Left colon (tissue), 2 donors: ENCODE measurements at places on chromosomes 12 and 14. TPM values are rescaled to one million over a fixed set of nuclear protein-coding genes. Genes with fewer than 3 reads are reported as not detected.

DNA sequence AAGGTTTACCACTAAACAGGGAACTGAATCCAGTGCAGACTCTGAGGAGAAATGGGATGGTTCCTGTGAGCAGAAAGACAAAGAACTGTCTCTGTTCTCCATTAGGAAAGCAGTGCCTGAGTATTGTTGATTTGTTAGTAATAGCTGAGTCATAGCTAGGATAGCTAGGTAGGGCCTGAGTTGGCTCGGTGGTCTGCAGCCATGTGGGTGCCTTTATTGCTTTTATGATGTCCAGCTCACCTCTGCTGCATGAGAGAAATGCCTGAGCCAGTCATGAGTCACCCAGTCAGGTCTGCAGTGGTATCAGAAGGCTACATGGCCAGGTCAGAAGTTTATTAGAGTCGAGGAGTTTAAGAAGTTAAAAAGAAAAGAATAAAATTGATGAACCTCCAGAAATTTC is 24.2 kb downstream of the TRHDE start:
- DNase-seq, result no peak

DNA sequence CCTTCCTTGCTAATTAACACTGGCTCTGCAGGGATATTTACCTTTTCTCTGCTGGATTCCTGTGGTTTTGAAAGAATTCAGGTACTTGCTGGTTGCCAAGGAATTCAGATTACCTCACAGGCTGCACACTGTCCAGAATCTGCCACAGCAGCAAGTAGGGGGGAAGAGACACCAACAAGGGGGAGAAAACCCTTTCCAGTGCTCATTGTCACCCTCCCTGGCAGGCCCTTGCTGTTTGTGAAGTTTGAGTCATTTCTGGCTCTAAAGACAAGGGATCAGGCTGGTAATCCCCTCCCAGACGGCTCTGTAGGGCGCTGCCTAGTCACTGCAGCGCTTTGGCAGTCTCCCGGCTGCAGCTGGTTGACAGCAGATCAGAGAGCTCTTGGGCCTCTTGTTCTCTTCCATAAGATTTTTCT is 50.8 kb downstream of the TTLL5 start:
- DNase-seq, result peak; percentile 44

SART3 gene
- total RNA-seq, result 43.9 TPM

RNU4-1 gene
- total RNA-seq, result 2,662 TPM

- DNase-seq, result no peak
These were observed 418.9 kb downstream of the ZFP36L1 start for GRCh38 chr14:68373847-68374444.

AMDHD1 gene
- 0.47 TPM for total RNA-seq

DNA sequence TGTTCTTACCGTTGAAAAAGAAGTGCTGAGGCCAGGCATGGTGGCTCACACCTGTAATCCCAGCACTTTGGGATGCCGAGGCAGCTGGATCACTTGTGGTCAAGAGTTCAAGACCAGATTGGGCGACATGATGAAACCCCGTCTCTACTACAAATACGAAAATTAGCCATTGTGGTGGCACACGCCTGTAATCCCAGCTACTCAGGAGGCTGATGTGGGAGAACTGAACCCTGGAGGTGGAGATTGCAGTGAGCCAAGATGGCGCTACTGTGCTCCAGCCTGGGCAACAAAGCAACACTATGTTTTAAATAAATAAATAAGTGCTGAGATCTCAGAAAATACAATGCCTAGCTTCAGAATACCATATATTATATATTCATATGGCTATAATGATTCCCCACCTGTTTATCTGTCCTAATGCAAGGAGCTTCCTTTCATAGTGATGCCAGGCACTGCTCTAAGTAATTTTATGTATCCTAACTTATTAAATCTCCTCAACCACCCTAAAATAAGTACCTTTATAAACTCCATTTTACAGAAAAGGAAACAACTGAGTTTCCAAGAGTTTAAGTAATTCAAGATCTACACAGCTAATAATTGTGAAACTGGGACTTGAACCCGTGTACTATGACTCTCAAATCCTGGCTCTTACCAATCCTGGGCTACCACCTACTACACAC is 7.3 kb downstream of the PHLDA1 start:
- DNase-seq, result no peak

- no peak for DNase-seq
These were observed 887.0 kb downstream of the TMTC2 start for GRCh38 chr12:83573671-83574070.

DNA sequence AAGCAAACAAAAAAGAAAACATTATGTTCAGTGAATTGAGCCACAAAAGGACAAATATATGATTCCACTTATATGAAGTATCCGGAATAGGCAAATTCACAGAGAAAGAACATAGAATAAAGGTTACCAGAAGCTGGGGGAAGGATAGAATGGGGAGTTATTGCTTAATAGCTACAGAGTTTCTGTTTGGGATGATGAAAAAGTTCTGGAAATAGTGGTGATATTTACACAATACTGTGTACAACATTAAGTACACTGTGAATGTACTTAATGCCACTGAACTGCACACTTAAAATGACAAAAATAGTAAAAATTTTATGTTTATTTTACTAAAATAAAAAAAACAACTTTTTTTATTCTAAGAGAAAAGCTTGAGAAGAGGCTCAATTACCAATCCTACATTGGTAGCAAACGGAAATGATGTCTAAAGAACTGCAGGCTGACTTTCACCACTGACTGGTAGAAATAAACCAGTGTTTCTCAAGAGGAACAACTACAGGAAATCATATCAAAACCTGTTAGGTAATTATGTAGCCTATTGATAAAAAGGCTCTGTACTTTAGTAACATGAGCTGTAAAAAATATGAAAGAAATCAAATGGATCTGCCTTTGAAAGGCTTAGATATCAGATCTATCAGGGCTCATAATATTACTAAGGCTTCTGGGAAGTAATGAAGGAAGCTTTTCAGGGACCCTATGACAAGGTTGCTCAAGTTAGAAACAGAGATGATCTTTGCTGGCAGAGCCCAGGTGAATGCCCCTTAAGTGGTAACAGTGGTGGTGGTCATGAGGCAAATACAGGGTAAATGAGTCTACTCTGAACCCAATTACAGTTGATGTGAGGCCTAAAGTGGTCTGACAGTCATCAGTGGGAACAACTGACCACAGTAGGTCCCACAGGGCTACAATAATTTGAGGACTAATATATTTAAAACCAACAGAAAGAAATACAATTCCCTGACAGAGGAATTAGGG is 41.3 kb downstream of the BAZ1A start:
- DNase-seq, result no peak

DNA sequence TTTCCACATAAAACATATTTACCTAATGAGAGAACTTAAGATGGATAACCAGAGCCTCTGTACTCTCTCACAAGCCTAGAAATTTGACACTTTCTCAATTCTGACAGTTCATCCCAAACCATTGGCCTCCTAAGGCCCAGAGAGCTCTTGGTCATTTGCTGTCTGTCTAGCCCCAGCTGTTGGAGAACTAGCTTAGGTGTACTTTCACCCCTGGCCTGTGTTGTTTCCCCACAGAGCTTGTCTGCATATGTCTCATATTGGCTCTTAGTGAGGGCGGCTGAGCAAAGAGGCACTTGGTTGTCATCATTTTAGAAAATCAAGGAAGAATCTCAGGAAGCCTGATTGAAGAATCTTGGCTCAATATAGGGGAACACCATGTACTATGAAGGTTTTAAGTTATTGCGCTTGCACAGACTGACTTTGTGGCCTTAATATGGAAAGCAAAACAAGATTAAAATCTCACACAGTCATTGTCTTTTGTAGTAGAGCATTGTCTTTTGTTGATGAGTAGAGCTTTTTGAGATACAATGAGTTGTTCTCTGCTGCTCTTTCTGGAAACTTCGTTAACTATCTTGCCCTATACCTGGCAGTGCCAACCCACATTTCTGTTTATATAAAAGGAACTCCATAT is 324.6 kb downstream of the RAD51B start:
- peak; percentile 64 for DNase-seq

TMEM132D gene
- 0.15 TPM for total RNA-seq

- no peak for DNase-seq
These were observed 28.7 kb upstream of the FOS start for GRCh38 chr14:75249958-75250336.

GRCh38 chr12:15716581-15716980 is 72.6 kb downstream of the EPS8 start:
- DNase-seq, result no peak

DNA sequence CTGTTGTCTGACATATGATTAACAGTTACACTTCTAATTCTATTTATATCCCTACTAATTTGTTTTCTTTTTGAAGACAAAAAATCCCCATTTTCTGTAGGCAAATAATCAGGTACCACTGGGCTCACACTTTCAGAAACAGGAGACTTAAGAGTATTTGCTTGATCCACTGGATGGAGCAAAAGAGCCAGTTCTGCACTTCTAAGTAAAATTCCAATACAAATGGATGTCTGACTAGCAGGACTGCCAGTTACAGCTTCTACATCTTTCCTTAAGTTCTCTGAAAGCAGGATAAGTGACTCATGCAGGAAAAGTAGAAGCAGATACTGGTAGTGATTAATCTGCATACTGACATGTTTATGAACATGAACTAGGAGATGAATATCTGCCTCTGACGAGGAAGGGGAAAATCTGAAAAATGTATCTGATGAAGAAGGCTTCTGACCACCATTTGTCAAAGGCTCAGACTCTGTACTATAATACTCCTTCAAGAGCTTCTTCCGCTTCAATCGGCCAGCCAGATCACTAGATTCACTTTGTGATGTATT is 73.8 kb upstream of the ANKS1B start:
- DNase-seq, result no peak

KLRG1 gene
- 0.40 TPM for total RNA-seq

IAPP gene
- not detected for total RNA-seq

GRCh38 chr12:27455589-27455988 is 9.1 kb downstream of the SMCO2 start:
- DNase-seq, result no peak

DNA sequence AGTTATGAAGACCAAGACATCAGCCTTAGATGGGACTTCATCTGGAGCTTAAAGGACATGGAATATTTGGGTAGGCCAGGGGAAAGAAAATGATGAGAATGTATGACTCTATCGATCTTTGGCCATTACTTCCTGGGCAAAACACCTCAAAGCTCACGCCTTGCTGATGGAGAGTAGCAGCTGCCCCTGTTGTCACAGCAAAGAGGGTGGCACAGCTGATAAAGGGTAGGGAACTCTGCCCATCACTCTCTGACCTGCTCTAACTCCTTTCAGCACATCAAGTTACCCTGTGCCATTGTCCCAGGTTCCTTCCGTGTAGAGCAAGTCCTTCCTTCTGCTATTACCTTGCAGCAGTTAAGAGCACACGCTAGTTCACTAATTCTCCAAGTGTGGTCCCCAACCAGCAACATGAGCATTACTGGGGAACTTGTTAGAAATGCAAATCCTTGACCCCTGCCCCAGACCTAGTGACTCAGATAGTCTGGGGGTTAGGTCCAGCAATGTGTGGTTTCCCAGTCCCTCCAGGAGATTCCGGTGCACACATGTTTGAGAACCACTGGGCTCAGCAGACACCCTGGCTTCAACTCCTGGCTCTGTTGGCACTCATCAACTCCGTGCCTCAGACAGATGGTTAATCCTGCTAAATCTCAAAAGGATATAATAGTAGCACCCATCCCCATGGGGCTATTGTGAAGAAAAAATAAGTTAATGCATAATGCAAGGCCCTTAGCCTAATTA is 93.7 kb upstream of the EEA1 start:
- DNase-seq, result no peak

TMCC3 gene
- 65.4 TPM for total RNA-seq

TMEM30B gene
- 68.5 TPM for total RNA-seq

DNA sequence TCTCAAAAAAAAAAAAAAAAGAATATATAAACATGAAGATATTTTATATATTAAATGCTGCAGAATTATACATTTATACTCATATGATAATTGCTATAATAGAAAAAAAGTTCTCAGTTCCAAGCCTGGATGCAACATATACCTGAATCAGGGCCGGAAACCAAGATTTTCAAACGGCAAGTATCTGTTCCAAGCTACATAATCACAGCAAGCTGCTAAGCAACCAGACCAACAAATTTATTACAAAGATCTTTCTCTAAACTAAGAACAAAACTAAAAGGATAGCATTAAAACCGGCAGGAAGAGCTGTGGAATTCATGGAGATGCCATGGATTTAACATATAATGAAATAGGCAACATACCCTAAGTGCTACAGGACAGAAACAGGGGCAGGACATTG is 7.1 kb downstream of the RACGAP1 start:
- DNase-seq, result no peak

ASB8 gene
- 47.9 TPM for total RNA-seq

GRCh38 chr14:52268279-52269061 is 972 bp downstream of the PTGDR start:
- peak; percentile 41 for DNase-seq

NPFF gene
- not detected for total RNA-seq

KRT79 gene
- total RNA-seq, result not detected

DNA sequence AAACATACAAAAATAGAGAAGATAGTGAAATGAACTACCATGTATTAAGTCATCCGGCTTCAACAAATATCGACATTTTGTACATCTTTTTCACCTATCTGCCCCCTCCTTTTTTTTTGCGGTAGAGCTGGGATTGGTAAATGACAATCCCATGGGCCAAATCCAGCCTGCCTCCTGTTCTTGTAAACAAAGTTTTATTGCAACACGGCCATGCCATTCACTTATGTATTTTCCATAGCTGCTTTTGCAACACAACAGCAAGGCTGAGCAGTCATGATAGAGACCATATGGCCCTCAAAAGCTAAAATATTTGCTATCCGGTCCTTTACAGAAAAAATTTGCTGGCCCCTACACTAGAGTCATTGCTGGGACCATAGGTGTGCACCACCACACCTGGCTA is 58.1 kb upstream of the PLEKHG3 start:
- no peak for DNase-seq

- DNase-seq, result no peak
These were observed 216.5 kb downstream of the C12orf50 start for GRCh38 chr12:87812681-87813080.

DNA sequence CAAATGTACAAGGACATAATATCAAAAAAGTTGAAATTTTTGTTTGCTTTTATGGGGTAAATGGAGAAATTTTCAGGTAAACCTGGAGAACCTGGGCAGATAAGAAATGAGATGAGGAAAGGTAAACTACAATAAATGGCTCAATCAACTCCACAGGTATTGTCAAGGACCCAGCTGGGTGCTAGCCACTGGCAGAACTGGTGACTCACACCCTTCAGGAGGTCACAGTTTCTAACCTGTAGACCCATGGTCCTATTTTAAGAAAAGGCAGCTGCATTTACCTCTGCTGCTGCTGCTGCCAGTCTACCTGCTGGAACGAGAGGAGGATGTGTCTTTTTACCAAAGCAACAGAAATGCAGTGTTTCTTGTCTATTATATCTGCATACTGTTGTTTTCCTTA is 226.6 kb downstream of the ALG10B start:
- DNase-seq, result no peak

DNA sequence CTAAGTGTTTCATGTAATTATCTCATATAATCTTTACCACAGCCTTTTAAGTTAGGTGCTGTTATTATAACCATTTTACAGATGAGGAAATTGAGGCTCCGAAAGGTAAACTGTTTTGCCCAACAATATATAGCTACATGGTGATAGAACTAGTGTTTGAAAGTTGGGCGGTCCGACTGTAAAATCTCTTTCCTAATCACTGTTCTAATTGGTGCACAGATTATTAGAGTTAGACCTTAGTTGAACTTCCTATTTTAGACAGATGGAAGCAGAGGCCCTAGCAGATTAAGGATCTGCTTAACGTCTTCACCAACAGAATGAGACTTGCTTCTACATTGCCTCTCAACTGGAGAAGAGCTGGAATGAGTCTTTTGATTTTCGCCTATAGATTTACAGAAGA is 30.0 kb upstream of the DUSP6 start:
- DNase-seq, result no peak
